DMS79 (cell line): ENCODE measurements at places on chromosomes 6 and 20.
A peak's percentile ranks its signal among the peaks of the same experiment; 100 is the strongest.

GRCh38 chr6:112842330-112842685 is 495.2 kb downstream of the RFPL4B start:
- no peak for DNase-seq

- DNase-seq = no peak
Observed at GRCh38 chr6:15888798-15889772, 226.3 kb upstream of the DTNBP1 start.

DNA sequence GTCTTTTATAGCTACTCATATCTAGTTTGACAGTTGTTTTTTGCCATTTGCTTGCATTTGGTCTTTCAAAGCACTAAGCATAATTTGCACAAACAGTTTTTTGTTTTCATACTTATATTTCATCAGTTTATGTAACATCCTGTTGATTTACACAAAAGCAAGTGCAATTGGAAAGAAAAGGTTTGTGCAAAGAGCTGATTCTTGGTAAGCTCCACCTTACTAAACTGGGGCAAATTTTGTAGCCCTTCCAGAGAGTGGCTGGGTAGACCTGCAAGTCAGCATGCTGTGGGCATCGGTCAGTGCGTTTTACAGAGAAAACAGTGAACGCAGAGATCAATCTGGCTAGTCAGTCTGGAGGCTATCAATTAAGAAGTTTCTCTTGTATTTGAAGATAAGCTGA is 34.5 kb downstream of the TXLNB start:
- no peak for DNase-seq

- DNase-seq = no peak
Observed at GRCh38 chr6:161487217-161487531, 213.3 kb upstream of the AGPAT4 start.

- DNase-seq = no peak
Observed at GRCh38 chr6:47571488-47571887, 93.9 kb downstream of the CD2AP start.

DNA sequence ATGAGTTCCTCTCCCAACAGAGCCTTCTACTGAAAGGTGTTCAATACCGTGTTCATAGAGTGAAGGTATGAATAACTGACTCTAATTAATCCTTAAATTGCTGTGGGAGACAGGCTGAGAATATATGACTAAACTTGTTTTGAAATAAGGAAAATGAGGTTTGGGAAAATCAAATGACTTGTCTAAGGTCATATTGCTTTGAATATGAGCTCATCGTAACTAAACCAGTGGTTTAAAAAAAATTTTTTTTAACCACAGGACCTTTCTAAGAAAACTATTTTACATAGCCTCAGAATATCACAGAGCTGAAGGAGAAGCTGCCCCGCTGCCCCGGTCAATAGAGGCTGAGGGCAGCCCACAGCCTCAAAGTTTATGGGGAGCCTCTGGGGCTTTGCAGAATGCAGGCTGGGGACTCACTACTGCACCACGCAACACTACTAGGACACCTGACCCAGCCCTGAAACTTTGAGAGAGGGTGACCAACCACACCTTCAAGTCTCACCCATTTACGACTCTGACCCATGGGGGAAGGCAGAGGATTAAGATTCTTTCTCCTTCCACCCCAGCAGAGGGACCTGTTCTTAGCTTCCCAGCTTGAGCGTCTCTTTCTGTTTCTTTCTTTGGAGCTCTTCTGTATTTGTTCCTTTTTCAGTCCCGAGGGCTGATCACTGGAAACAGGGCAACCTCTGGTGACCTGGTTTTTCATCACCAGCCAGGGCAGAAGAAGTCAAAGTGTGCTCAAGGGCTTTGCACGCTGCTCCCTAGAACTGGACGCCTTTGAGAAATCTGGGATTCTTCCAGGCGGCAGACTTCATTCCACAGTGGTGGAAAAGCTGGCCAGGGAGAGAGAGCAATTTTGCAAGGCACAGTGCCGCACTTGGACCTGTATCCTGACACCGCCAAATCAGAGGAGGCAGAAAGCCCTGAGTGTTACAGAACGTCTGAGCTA is 220.2 kb downstream of the ATXN1 start:
- DNase-seq = no peak

DNA sequence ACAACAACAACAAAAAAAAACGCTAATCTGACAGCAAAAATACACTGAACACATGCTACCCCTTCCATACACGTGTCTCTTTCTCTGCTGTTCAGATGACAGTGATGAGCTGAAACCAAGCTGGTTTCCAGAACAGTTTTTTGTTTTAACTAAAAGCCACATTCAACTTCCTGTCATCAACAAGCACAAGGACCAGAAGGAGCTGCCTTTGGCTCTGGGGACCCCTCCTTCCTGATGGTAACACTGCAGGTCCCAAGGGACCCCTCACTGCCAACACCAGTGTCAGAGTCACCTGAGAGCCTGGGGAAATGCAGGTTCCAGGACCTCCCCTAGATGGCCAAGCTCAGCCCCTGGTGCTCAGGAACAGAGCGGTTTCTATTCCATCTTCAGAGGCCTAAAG is 6.0 kb downstream of the CST7 start:
- DNase-seq = no peak

GRCh38 chr6:105122717-105123116 is 57.1 kb downstream of the POPDC3 start:
- no peak for DNase-seq

- no peak for DNase-seq
Observed at GRCh38 chr6:156864557-156864956, 87.4 kb downstream of the ARID1B start.

- DNase-seq = no peak
Observed at GRCh38 chr20:199996-200395, 10.5 kb upstream of the DEFB128 start.

- no peak for DNase-seq
Observed at GRCh38 chr6:157537556-157537955, 156.6 kb downstream of the ZDHHC14 start.

DNA sequence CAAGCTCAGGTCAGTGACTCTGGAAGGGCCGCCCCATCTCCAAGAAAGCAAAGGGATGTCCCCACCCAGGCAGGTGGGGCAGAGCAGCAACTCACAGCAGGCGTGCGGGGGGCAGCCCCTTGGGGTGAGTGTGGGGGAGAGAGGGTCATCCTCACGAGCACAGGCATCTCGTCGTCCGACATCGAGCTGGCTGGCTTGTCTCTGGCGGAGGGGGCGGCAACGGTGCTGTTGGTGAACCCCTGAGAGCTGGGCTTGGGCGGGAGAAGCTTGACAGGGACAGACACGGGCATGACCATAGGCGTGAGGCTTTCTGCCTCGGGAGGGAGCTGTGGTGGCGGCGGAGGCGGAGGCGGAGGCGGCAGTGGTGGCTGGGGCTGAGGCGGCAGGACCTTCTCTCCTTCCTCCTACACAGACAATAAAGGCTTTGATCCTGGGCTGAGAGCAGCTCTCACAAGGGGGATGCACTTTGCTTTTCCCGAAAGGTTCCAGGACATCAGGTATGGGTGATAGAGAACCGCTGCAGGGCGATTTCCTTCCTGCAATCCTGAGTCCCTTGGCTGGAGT is 45.6 kb upstream of the MRPS10 start:
- no peak for DNase-seq

DNA sequence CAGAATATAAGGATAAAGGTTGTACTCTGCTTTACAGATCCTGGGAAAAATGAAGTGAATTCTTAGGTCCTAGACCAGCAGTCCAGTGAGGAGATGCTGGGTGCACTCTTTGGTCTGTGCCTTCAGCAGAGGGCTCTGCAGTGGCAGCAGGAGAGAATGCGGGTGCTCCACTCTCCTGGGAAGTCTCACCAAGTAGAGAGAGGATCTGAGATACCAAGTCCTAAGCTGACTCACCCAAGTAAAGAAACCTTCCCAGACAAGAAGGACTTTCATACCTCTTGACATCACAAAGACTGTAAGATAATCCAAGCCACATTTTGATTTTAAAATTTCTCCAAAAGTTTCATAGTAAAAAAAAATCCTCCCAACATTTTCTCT is 116.9 kb upstream of the EMILIN3 start:
- DNase-seq = no peak

GRCh38 chr20:6855104-6855503 is 87.6 kb downstream of the BMP2 start:
- DNase-seq = no peak

DNA sequence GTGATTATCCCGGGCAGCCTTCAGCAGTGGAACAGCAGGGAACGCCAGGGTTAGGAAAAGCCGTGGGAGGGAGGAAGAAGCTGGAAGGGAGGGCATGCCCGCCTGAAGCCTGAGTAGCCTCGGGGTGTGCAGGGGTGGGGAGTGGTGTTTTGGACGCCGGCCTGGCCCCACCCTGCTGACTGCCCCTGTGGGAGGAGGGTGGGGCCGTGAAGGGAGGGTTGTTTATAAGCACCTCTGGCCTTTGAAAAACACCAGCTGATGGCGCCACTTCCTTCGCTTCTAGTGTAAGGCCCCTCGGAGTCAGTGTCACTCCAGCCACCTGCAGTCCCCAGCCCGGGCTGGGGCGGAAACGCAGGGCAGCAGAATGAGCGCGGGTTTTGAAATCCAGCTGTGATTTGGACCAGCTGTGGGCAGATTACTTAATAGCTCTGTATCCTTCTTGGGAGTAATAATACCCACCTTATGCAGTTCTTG is 52.8 kb upstream of the BMP6 start:
- no peak for DNase-seq

DNA sequence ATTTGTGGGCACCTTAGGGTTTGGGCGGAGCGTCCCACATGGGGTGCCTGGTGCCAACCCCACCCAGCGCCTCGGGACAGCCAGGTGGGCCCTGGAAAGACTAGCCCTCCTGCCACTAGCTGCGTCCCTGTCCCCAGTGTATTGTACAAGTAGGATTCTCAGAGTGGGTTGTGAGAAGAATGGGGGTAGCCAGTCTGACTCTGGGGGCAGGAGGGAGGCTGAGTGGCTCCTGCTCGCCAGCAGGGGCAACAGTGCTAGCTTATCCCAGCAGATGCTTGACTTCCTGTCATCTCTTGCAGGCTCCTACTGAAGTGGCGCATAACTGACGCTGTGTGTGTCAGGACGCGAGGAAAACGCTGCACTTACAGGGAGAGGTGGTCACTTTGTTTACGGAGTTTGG is 9.3 kb downstream of the PSMA7 start:
- no peak for DNase-seq

GRCh38 chr6:105588123-105588710 is 185.3 kb upstream of the PREP start:
- DNase-seq = no peak

- no peak for DNase-seq
Observed at GRCh38 chr6:20653085-20653479, 118.8 kb downstream of the CDKAL1 start.

GRCh38 chr6:159101656-159102055 is 56.9 kb upstream of the TAGAP start:
- no peak for DNase-seq

DNA sequence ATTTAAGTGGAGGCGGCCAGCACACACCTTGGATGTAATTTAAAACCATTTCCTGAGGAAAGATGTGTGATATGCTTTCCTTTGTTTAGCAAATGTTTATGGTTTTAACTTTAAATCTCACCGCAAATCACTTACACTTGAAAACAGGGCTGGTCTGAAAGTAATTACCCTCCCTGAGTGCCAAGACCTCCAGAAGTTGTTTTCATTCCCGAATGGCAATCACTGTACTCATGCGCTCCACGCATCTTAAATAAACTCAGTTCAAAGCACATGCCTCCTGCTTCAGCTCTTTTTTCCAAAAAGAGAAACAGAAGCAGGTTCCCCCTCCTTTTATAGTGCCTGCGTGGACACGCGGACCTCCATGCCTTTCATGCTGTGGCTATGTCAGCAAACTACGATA is 224.0 kb downstream of the SMOC2 start:
- DNase-seq = no peak

GRCh38 chr6:90508753-90509152 is 78.1 kb downstream of the MAP3K7 start:
- DNase-seq = no peak

DNA sequence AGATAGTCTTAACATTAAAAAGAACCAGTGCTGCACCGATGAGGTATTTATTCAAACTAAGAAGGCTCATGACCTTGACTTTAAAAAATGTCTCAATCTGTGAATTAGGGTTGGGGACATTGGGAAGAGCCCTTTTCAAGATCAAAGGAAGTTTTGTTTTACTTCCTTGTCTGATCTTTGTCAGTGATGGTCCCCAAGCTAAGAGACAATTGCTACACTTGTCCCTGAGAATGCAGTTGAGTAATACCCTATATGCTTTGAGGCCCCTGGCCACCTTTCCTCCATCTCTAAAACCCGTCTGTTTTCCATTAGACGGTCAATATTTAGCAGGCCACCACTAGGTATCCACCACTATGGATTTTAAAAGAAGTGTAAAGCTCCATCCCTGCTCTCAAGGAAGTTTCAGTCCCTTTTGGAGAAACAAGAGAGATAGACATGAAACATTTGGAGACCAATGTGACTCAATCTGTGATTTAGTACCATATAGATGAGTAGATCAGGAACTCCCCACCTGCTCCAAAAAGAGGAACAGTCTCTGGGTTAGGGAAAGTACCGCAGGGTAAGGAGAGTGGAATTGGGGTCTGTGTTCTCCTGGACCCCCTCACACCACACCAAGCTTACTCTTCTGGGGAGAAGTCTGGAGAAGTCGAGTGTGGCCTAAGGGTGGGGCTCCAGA is 99.1 kb upstream of the ISM1 start:
- DNase-seq = no peak

- no peak for DNase-seq
Observed at GRCh38 chr6:108156938-108157233, 8.9 kb upstream of the NR2E1 start.

- DNase-seq = no peak
Observed at GRCh38 chr6:108568551-108569305, 8.0 kb downstream of the FOXO3 start.

DNA sequence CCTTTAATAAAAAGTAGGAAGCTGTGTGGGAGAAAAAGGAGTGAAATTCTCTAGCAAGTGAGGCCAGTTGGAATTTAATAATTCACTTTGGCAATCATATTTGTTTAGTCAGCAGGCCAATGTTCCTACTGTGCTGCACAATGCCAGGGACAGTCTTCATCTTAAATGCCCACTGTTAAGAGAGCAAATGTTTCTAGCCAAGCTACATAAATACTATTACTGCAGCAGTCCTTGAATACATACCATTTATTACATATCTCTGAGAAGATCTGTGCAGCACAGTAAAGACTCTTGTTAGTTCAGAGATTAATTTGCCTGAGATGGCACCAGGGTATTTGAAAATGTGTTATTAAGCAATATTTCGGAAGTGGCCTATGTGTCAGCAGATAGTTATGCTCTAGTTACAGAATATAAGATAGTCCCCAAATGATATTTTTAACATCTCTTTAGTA is 105.4 kb downstream of the OGFRL1 start:
- no peak for DNase-seq

DNA sequence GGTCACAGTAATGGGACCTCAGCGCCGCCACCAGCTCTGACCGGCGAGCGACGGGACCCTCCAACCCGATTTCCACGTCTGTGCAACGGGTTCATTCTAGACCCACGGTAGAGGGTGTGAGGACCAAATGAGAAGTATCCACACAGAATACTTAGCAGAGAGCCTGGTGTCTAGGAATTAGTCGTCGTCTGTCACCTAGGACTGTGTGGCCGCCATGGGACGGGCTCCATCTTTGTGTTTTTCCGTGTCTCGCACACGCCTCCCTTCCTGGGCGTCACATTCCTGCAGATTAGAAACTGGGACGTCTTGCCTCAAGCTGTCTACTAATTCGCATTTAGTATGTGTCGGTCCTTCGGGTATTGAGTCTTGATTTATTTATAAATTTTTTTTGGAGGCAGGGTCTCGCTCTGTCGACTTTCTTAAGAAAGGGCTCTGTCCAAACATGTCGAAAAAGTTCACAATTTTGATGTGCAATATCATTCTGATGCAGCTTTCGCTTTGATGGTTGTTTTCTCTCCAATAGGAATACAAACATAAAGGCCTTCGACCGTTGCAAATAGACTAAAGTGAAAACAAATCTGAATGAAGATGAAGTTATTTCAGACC is 563 bp downstream of the MGME1 start:
- DNase-seq = peak; percentile 44
